ENCODE measurements at places on chromosomes 12 and 14.

DNA sequence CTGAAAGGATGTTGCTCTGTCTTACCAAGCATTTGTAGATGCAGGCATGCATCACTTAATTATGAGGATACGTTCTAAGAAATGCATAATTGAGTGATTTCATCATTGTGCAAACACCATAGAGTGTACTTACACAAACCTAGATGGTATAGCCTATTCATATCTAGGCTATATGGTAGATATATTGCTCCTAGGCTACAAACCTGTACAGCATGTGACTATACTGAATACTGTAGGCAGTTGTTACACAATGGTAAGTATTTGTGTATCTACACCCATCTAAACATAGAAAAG is 75.9 kb downstream of the IFT81 start:
- no peak for DNase-seq

DNA sequence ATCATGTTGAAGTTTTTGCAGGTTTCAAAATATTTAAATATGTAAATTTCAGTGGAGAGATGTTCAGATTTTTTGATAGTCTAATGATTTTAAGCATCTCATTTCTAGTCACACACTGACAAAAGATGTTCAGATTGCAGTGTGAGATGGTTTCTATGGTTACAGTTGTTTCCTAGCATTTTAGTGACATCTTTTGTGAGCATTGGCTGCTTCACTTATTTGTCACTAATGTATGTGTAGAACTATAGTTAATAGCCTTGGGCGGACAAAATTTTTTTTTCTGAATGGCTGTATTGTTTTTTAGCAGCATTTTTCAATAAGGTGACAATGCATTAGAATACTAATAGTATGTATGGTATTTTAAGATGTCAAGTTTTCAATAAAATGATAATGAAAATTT is 315.6 kb upstream of the PRKD1 start:
- no peak for DNase-seq

DNA sequence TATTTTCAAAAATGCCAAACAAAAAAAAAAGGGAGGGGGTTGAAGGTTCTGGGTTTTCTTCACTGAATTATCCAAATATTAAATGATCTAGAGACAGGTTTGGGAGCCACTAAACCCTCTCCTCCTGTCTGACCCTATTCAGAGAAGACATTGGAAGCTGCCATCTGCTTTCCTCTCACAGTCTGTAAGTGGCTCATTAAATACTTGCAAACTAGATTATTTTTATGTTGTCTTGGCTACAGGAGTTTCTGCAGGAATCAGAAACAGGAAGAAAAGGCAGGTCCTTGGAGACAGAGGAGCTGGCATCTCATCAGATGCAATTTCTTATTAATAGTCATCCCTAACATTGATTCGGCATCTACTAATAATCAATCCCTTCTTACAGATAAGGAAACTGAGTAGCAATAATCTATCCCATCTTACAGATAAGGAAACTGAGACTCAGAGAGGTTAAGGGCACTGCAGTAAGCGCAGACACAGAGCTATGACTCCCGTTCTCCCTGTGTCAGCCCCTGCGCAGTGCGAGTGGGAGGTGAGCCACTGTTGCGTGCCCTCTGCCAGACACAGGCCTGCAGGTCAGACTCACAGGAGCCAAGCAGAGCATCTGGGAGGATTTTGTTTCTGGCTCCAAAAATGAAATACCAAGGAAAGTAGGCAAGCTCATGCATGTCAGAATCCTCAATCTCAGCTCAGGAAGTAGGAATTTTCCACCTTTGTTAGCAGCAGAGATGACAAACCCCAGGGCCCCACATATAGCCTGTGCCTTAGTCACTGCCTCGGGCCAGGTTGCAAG is 11.0 kb downstream of the BDKRB2 start:
- DNase-seq, result no peak

DNA sequence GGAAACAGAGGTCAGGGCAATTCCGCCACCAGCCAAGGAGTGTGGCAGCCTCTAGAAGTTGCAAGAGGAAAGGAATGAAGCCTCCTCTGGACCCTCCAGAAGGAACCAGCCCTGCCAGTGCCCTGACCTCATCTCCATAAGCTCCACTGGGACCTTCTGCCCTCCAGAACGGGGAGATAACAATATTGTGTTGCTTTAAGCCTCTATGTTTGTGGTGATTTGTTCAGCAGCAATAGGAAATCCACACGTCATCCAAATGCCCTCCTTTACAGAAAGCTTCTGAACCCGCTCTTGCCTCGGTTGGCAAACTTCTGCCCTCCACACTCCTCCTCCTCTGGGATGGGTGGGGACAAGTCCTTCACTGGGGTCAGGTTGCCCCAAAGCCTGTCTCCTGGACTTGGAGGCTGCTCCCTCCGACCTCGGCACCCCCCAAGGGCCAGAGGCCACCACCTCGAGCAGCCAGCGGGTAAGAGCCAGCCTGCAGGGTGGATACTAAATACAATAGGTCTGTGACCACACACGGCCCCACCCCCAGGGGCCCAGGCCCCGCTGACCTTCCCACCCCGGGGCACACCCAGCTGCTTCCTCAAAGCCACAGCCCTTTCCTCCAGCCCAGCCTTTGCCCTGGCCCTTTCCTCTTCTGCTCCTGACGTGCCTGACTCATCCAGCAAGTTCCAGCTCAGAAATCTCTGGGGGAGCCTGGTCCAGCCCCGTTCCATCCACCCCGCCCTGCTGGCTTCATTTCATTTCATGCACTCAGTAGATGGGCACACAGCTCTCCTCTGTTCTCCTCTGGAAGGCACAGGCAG is 58.7 kb upstream of the NCOR2 start:
- no peak for DNase-seq

DNA sequence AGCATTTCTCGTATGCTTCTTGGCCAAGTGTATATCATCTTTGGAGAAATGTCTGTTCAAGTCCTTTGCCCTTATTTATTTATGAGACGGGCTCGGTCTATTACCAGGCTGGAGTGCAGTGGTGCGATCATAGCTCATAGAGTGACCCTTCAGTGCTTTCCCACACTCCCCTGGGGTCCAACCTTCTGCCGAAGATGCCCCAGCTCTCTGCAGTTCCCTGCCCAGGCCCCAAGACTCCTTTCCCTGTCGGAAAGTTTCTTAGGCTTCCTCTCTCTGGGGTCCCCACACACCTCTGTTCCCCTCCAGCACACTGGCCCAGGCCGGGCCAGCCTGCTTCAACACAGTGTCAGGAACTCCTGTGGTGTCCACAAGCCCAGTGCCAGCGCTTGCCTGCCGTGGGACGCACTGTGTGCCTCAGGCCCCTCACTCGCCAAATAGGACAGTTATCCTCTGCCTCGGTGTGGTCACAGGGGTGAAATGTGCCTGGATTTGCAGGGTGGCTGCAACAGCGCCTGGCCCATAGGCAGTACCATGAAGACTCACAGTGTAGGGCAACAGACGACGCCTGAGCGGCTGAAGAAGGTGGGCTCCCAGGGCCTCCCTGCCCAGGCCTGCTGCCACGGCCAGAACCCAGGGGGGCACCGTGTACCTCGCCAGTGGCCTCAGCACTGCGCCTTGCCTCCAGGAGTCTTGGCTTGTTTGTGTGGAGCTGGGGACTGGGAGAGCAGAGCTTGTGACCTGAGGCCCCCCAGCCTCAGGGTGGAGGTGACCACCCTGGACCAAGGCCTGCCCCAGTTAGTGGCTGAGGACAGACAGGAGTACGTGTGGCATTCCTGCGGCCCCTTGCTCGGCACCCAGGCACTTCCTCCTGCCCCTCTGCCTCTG is 4.9 kb upstream of the ASPG start:
- DNase-seq, result no peak

DNA sequence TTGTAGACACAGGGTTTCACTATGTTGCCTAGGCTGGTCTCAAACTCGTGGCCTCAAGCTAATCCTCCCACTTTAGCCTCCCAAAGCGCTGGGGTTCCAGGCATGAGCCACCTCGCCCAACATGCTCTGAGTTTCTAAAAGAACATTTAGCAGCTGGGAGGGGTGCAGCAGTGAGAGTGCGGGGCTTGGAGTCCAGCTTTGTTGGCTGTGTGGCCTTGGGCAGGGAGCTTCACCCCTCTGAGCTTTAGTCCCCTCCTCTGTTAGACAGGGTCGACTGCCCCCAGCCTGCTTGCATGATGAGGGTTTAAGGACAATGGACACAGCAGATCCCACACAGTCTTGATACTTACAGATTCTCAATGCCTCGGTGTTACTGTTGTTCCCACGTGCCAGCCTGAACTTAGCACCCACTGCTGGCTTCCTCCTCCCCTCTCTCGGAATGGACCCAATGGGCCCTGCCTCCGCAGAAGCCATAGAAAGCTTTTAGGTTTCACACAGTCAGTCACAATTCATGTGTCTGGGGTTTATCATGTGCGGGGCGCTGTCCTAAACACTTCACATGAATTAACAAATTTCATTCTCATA is 54.6 kb downstream of the PSMA6 start:
- no peak for DNase-seq

- DNase-seq, result no peak
Observed at GRCh38 chr12:50380761-50381325, 15.6 kb downstream of the FAM186A start.

DNA sequence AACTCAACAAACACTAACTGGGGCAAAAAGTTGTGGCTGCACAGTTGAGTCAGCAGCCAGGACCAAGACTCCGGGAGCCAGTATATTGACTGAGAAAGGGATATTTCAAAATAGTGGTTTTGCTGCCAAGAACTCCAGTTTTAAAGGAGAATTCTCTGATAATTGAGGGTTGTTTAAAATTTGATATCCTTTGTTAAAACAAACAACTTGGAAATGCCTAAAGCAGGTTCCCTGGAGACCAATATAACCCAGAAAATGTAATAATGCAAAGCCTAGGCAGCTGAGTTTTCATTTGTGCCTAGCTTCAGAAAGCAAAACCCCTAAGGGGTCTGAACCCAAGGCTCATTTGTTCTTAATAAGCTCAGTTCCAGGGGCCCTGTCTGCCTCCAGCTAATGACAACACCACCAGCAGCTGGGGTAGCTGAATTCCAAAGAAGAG is 311.7 kb upstream of the CCDC196 start:
- DNase-seq, result no peak

GRCh38 chr12:119751961-119752360 is 84.0 kb downstream of the PRKAB1 start:
- DNase-seq, result no peak

DNA sequence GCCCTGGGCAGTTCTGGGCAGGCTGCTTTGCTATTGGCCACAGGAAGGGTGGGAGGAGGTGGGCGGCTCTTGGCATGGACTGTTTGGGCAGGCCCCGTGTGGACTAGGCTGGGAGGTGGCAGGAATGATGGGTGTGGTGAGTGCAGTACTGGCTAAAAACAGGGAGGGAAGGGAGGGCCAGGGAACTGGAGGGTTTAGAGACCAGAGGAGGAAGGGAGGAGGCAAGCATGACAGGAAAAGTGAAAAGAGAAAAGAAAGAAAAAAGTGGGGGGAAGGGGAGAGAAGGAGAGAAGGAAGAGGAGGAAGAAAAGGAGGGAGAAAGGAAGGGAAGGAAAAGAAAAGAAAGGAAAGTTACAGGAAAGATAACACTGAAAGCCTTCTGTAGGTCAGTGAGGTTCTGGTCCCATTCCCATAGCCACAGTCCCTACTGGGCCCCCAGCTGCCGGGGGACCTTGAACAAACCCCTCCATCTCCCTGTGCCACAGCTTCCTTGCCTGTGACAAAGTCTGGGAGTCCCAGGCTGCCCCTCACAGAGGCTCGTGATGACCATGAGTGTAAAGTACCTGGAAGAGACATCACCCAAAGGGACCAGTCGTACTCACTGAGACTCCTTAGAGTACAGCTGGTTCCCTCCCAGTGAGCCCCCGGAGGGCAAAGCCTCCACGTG is 1.1 kb upstream of the C14orf132 start:
- no peak for DNase-seq

DNA sequence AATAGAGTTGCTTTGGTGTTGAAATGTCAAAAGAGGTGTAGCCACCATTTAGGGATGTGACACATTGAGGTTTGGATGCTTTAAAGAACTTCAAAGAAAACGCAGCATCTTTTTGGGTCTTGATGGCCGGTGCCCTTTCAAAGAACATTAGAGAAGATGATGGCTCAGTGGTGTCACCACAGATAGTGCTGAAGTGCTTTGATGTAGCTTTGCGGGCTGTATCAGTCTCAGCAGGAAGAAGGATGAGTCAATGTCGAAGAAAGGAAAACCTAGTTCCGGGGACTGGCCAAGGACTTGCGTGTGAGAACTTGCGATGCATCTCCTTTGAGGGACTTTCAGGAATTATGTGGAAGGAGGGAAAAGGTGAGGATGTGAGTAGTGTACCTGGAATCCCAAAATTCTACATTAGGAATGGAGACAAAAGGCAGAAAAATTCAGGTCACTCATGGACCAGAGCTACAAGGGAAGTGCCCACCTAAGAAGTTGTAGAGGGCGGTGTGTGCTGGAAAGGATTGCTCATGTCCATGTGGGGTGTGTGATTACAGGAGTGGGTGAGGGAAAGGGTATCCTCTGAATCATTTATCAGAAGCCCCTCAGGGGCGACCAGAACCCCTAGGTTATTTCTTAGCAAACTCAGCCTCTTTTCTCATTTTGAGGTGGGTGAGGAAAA is 39.7 kb upstream of the GZMB start:
- no peak for DNase-seq

GRCh38 chr12:18267427-18268099 is 6.2 kb downstream of the PIK3C2G start:
- no peak for DNase-seq

DNA sequence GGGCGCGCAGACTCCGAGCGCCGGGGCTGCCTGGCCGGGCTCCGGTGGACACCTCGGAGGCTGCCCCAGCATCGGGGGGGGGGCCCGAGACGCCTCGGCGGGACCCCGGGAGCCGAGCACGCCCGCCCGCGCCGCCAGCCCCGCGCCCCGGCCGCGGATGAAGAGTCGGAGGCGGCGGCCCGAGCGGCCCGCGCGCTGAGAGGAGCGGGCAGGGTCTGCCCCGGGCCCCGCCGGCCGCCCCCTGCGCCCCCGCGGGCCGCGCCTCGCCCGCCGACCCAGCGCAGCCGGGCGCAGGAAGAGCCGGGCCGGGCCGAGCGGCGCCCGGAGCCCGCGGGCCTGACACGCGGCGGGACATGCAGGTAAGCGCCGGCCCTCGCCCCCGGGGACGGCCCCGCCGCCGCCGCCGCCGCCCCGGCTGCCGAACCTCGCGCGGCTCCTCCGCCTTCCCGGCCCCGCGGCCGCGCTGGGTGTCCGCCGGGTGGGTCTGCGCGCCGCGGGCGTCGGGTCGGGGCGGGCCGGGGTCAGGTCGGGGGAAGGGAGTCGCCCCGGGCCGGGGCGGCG is 63.7 kb downstream of the FBXL14 start:
- no peak for DNase-seq

- DNase-seq, result no peak
Observed at GRCh38 chr12:122943196-122943595, 23.1 kb downstream of the ABCB9 start.

GRCh38 chr12:99809909-99810308 is 162.4 kb downstream of the GARIN6 start:
- DNase-seq, result no peak

DNA sequence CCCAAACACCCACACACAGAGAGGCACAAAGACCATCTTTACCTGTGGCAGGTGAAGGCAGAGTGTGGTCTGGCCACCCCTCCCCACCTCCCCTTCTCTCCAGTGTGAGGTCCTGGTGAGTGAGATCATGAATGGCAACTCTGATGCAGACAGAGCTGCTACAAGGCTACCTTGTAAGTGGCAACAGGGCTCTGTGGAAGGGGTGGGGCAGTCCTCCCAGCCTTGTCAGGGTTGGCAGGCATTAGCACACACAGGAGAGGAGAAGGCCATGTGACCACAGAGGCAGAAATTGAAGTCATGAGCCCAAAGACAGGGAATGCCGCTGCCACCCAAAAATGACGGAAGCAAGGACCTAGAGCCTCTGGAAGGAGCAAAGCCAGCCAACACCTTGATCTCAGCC is 30.7 kb downstream of the VWF start:
- DNase-seq, result no peak
